ENCODE measurements at places on chromosomes 12 and 14.

GRCh38 chr12:12818701-12819100 lies 5.6 kb downstream of the DDX47 start:
- no peak for DNase-seq

GRCh38 chr14:102150744-102151143 lies 11.0 kb downstream of the WDR20 start:
- no peak for DNase-seq

DNA sequence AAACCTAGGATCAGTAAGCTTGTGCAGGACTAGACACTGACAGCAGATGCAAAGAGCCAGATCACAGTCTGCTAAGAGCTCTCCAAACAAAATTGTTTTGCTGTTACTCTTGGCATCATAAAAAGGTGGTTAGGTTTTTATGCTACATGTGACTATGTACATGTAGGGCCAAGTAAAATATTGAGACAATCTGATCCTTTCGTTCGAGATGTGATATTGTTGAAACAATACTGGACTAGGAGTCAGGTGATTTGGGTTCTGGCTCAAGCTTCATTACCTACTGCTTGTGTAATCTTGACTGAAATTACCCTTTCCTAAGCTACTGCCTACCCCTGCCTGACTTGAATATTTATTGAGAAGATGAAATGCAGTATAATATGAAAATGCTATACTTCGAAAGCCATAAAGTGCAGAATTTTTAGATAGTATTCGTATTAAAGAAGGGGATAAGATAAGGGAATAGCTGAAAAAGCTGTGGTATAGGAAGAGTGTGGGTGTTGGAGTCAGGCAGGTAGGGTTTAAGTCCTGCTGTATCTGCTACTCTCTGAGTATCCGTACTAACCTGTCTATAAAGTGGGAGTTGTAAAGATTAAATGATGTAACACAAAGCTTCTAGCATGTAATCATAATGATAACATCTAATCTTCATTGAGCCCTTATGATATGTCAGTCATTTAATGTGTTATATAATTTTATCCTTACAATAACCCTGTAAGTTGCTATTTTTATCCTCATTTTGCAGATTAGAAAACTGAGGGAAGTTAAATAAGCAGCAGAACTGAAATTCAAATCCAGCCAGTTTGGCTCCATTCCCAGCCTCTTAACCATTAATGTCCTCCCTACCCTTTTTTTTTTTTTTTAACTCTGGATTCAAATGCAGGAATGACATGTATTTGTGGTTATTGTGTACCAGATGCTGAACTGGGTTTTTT lies 38.6 kb upstream of the ATF1 start:
- DNase-seq, result no peak

- DNase-seq, result peak; percentile 38
These were observed 69.8 kb downstream of the RERG start for GRCh38 chr12:15151161-15152091.

DNA sequence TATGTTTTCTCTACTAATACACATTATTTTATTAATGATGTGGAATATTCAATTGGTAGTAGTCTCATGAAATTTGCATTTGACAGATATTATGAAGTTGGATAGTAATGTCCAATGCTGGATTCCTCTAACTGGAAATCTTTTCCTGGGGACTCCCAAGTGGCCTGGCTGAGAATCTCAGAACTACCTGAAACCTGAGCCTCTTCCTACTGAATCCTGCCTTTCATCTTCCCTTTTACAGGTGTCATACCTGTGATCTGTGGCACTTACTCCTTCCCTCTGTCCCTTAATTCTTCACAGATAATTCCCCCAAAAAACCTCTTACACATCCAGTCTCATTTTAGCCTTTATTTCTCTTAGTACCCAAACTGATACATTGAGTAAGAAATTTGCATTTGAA lies 89.7 kb upstream of the MYF6 start:
- no peak for DNase-seq
